Heart left ventricle (tissue), 16 donors: ENCODE measurements at places on chromosomes 1 and 21. TPM values are rescaled to one million over a fixed set of nuclear protein-coding genes. Genes with fewer than 3 reads are reported as not detected.

Gene C8B
- not detected for total RNA-seq

Gene TCP10L
- total RNA-seq: 1.6 TPM

Gene ZNF683
- not detected for total RNA-seq

Gene TRABD2B
- total RNA-seq: 0.75 TPM

Gene HSPB7
- total RNA-seq: 2,598 TPM

Gene HIVEP3
- total RNA-seq: 5.7 TPM

DNA sequence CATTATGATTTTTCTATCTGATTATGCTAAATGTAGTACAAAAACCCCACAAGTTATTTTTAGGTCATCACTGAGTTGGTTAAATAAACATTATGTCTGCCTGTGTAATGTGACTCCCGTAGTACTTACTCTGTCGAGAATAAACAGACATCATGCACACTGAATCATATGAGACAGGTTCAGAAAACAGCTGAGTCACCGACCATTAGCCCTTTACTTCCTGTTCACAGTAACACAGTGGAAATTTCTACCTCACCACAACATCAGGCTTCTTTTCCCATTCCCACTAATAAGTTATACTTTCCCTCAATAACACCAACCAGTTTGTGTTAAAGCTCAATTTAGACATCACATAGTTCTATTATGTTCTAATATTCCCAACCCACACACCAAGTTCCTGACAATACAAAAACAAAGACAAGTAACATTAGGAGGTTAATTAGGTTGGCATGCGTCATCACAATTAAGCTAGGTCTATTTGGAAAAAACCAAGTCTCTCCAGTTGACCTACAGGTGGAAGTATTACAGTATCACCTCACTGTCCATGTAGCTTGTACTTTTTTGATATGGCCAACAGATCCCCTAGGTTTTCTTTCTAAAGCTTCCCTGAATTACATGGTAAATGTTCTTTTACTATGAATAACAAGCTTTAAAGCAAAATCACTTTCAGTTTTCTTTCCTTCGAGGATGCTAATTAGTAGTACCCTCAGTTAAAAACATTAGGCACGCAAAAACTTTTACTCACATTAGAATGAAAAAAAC lies 154.2 kb downstream of the EIF4G3 start:
- peak; percentile 39 for DNase-seq

DNA sequence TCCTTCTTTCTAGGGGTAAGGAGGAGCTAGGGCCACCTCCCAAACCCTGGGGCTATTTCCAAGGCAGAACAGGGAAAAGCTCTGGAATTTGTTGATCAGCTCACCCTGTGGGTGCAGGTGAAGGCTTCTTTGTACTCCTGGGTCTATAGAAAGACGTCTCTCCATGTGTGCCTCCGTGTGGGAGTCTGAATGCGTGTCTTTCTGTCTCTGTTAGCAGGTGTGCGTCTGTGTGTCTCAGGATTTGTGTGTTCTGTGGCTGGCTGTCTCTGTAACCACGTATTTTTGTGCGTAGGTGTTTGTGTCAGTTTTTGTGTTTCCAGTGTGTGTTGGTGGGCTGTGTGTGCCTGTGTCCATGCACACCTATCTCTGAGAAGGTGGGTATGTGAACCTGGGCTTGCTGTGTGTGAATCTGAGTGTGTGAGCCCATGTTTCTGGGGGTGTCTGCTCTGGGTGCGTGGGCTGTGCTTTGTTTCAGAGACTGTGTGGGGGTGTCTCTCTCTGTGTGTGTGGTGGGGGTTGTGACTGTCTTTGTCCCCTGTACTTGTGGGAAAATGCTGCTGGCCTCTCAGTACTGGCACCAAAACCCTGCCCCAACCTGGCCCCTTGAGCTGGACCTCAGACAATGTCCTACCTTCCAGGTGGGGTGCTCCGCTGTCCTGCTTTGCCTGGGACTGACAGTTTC lies 12.7 kb upstream of the ETV3L start:
- no peak for DNase-seq

DNA sequence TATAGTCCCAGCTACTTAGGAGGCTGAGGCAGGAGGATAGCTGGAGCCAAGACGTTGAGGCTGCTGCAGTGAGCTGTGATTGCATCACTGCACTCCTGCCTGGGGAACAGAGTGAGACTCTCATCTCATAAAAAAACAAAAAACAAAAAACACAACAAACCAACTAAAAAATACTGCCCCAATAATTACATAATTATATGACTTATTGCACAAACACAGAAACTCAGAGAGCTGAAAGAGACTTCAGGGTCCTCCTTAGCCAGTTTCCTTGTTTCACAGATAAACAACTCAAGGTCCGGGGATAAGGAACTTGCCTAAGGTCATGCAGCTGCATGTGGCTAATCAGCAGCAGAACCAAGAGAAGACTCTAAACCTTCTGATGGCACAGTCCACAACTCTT lies 11.9 kb downstream of the EXTL2 start:
- no peak for DNase-seq

DNA sequence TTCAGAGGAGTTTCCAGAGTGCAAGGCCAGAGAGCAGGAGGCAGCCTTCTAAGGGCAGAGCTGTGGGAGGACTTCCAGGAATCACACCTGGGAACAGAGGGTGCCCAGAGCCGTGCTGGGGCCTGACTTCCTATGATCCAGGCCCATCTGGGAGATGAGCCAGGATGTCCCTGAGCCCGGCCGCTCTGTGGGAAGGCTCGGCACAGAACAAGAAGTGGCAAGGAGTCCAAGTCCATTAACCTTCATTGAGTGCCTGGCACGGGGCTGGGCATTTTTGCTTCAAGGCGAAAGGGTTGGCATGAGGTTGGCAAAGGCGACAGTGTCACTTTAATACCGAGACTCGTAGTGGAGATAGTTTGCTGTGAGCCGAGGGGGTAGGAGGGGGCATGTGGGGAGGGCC lies 18.2 kb downstream of the TMEM201 start:
- DNase-seq: no peak

- no peak for DNase-seq
Observed at GRCh38 chr1:113617438-113618141, 141.7 kb downstream of the PHTF1 start.

DNA sequence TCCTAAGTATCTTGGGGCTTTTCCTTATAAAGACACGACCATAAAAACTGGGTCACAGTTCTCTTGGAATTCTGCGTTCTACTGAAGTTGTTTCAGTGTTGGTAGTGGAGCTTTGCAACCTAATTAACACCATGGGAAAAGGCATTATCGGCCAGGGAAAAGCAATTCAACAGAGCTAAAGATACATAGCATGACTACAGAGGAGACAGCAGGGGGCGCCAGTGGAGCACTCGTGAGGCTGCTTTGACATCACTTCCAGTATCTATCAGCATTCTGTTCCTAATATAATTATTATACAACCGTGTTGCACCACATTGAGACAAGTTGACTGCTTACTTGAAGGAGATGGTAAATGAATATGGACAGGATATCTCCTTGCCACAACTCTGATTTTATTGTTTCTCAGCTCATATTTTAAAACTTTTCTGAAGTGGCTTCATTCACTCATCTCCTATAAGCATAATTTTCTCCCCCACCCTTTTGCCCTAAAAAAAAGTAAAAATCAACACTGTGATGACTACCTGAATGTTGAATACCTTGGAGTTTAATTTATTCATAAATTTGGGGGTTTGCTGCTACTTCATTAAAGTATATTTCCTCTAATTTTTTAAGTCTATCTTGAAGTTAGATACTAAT lies 39.4 kb downstream of the ZP4 start:
- no peak for DNase-seq

DNA sequence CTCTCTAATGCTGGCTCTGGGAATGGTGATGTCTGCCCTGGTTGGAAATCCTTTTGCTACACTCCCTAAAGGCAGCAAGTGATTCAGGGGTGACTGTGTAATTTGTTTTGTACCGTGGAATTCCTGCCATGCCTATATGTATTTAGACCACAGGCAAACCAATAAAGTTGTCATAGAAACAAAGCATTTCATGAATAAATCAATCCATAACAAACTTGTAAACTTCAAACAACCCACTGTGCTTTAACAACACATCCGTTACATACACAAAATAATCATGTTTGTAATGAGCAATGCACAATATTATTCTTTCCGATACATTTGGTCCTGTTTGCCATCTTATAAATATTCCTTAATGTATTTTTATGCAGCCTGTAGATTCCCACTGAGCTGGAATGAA lies 330.3 kb upstream of the SNX7 start:
- DNase-seq: no peak

DNA sequence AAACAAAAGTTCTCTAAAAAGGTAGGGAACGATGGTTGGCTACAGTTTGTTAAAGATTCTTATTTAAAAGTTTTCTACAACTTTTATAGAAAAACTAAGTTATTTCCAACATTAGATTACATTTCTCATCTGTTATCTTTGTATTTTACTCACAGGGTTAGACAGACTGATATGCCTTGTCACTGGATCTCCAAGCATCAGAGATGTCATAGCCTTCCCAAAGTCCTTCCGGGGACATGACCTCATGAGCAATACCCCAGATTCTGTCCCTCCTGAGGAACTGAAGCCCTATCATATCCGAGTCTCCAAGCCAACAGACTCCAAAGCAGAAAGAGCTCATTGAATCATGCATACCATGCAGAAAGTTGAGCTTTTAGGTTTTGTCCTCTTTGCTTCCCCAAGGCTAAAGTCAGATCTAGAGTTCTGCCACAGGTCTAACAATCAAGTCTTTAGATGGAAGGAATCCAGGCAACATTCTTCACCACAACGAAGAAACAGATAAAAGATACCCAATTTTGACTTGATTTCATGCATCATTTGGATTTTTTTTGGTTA lies 10.3 kb downstream of the GAS5 start:
- no peak for DNase-seq

- no peak for DNase-seq
Observed at GRCh38 chr1:53408755-53409129, 50.5 kb upstream of the DMRTB1 start.

GRCh38 chr1:77282187-77282865 lies 507 bp downstream of the AK5 start:
- DNase-seq: no peak

GRCh38 chr1:65512967-65513780 lies 92.7 kb downstream of the LEPR start:
- no peak for DNase-seq

DNA sequence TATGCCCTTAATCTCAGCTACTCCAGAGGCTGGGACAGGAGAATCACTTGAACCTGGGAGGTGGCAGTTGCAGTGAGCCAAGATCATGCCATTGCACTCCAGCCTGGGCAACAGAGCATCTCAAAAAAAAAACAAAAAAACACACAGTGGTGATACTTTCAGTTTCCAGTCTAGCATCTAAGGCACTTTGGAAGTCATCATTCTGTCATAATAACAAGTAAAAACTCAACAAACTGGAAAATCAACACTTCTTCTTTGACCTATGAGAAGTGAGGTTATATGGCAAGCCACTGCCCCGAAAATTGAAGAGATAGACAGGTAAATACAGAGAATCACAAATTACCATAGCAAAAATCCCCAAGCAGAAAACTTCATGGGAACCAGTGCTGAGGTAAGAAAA lies 51.9 kb downstream of the IL12RB2 start:
- DNase-seq: no peak

DNA sequence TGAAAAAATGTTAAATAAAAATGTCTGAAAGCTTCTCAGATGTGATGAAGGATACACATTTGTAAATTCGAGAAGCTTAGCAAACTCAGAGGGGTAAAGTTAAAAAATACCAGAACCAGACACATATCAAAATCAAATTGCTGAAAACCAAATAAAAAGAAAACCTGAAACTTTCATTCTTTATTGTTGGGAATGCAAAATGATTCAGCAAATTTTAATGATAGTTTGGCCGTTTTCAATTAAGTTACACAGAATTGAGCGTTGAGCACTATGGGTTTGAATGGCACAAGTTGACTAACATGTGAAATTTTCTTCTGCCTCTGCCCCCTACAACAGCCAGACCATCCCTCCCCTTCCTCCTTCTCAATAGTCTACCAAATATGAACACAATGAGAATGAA lies 33.5 kb upstream of the GRIK1 start:
- DNase-seq: no peak

DNA sequence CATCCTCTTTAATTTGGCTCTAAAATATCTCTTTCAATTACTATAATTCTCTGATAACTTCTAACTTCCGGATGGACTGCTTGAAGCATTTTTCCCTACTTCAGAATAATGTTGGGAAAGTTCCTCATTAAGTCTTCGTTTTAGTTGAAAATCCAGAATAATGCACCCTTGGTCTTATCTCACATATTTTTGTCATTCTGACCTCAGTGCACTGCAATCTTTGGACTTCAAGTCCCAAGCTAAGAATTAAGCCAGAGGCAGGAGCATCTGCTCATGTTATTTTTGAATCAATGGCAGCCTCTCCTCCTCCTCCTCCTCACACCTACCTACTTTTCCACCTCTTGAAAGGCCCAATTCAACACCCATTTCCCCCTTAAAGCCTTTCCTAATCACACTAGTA lies 169.8 kb downstream of the CYYR1 start:
- DNase-seq: no peak

- DNase-seq: no peak
Observed at GRCh38 chr1:239977416-239977815, 114.3 kb upstream of the FMN2 start.

- no peak for DNase-seq
Observed at GRCh38 chr1:167116174-167116573, 22.3 kb downstream of the STYXL2 start.

DNA sequence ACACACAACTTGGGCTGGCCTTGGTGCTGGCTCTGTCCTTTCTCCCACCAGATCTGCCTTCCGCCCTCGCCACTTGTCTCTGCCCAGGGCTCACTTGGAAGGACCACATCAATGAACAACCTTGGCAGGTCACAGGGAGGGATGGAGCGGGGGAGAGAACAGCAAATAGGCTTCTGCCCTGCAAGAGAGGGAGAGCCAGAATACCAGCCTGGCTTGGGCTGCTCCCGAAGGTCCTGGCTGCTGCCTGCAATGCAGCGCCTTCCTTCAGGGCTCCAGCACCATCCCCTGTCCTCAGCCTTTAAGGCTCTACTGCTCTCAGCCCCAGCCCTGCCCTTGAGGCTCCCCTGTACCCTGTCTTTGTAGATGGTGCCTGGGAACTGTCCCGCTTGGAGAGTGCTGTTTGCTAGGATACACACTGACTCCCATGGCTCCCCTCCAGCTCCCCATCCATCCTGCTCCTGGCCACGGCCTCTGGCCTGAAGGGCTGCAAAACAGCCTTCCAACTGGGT lies 43.8 kb downstream of the HIVEP3 start:
- peak; percentile 67 for DNase-seq

GRCh38 chr1:12528021-12528852 lies 89.8 kb downstream of the DHRS3 start:
- no peak for DNase-seq

- no peak for DNase-seq
Observed at GRCh38 chr1:206809504-206810084, 37.3 kb upstream of the IL10 start.

- DNase-seq: no peak
Observed at GRCh38 chr1:109932679-109933078, 22.0 kb downstream of the CSF1 start.

DNA sequence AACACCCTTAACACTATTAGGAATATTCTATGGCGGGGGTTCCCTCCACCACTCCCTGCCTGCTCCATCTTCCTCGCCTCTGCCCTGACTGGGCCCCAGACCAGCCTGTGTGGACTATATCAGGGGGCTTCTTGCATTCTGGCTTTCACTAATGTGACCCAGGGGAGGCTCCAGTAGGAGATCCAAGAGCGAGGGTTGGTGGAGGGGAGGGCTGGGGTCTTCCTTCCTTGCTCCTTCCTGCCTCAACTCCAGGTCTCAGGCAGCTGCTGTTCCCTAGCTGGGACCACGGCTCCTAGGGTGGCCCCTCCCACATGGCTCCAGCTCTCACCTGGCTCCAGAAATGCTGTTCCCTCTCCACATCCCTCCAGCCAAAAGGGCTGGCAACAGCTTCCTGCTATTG lies 257.4 kb downstream of the MATN1 start:
- DNase-seq: no peak

- no peak for DNase-seq
Observed at GRCh38 chr21:34615487-34615814, 538 bp upstream of the RCAN1 start.
